Adipocyte (in vitro differentiated cells): ENCODE measurements at places on chromosomes 2 and 18.

DNA sequence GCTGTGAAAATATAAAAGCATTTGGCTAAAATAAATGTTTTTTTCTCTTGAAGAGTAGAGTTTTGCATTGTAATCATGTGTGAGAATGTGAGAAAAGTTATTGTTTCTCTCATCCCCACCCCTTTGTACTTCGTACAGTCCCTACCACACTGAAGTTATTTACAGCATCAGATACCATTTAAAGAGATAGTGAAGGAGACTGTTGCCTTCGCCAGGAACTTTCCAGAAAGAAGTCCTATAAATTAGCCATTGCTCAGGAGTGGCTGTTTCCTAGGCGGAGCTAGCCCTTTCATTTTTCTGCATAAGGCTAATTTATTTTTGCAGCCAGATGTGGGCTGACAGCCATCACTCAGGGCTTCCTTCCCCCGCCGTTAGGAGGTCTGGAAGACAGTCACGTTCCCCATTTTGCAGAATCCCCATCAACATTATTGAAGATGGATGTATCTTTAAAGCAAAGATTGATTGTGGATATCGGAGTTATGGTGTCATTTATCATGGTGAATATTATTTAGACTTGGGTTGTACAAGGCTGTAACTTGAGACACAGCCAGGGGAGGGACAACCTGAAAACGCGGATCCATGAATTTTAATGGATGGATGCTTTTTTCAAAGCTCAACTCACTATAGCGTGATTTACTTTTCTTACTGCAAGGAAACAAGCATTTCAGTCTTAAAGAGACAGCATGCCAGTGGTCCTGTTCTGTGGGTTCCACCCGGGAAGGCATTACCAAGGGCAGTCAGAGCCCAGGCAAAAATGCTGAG lies 17.1 kb downstream of the TSHZ1 start:
- DNase-seq = peak; percentile 7

DNA sequence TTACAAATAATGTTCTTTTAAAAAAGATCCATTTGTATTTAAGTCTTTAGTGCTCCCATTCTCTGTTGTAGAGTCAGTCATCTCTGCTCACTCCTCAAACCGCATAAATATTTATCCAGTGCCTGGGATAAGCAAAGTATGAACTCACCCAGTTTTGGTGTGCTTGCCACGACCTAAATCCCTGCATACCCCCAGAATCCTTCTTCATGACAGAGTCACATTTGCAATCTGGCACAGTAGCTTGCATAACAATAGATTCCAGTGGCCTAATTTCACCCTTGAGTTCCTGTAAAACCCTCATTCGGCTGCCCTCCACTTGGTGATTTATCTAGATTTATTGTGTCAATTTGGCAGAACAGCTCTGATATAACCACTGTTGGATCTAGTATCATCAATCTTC lies 92.9 kb downstream of the DTNA start:
- peak; percentile 24 for DNase-seq

DNA sequence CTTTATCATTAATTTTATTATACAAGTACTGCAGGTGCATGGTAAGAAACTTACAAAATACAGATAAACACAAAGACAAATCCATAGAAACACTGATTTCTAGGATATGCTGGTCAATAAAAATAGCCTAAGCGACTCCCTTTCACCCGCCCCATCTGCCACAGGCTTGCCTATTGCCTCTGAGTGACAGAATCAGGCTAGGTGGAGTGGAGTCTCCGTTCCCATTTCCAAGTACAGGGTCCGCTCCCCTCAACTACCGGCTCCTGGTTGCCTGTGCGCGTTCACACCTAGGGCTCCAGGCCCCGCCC lies 201 bp upstream of the TRAPPC12 start:
- no peak for DNase-seq

DNA sequence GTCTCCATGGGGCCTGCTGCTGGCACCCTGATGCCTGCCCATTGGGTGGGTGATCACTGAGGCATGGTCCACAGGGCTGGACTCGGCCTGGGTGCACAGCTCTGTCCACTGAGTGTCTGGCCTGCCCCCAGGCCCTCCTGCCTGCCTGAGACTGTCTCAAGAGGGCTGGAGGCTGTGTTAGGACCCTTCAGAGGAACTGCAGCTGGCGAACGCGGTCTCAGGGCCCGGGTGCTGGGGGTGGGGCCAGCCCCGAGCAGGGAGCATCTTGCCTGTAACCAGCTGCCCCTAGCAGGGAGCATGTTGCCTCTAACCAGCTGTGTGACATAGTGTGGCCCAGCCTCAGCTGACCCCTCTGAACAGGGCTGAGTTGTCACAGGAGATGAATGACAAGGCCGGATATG lies 50.0 kb downstream of the TWIST2 start:
- DNase-seq = no peak

DNA sequence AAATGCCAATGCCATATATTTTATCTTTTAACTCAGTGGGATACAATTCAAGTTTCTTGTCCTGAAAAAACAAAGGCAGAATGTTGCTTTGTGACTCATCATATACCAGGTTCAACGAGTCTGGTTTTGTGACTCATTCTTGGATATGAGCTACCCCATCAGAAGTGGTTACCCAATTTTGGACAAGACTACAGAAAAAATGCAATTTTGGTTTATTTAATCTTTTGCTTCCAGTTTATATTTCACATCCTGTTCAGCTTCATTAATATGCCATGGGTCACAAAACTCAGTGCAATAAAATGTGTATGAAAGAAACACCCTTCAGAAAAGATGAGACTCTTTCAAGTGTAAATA lies 25.0 kb downstream of the FN1 start:
- DNase-seq = peak; percentile 95

GRCh38 chr18:63882333-63883141 lies 5.0 kb upstream of the SERPINB2 start:
- DNase-seq = peak; percentile 84

GRCh38 chr2:233133239-233133638 lies 73.1 kb downstream of the INPP5D start:
- DNase-seq = no peak

- no peak for DNase-seq
Measured at GRCh38 chr2:207481924-207482323, 47.8 kb upstream of the CREB1 start.

DNA sequence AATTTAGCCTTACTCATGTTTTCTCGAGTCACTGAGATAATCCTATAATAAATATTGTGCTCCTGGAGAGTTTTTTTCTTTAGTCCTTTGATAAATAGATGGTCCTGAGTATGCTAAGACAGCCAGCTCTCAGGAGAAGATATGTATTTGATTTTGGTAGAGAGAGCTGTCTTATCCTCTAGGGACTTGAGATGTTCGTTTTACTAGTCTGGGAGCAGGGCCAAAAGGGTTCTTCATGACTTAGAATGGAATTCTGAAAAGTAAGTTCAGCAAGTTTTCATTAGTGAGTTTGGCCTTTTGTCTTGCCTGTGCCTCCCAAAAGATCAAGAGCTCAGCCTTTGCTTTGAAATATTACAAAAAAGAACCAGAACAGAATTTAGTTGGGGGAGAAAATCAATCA lies 246.7 kb downstream of the BABAM2 start:
- DNase-seq = peak; percentile 96

GRCh38 chr2:46364797-46365457 lies 67.7 kb downstream of the EPAS1 start:
- DNase-seq = peak; percentile 90

- DNase-seq = no peak
Measured at GRCh38 chr2:195649629-195650190, 7.3 kb upstream of the SLC39A10 start.

GRCh38 chr18:60020107-60020925 lies 120.5 kb downstream of the PMAIP1 start:
- peak; percentile 48 for DNase-seq

DNA sequence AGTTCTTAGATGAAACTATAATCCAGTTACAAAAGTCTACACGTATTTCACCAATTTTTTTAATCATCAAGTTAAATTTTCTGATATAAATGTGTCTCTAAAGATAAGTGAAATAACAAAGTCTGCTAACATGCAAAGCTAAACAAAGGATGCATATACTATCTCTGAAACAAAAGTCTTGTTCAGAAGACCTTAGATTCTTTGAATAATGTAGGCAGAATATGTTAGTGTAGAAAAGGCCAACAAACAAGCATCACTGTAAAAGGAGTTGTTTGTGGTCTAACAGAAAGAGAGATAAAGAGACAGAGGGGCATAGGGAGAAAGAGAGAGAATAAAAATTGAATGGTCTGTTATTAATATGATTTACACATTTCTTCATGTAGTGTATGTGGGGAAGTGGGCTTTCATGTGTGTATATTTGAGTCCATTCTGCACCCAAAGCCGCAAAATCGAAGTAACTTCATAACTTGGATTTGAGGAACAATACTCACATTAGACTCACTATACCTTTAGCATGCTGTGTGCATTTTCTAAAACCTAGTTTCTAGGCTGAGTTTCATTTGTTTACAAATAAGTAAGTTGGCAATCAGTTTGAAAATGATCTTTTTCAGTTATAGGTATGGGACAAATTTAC lies 734.8 kb upstream of the REG3G start:
- no peak for DNase-seq
